ENCODE measurements at places on chromosomes 1 and 21.

- peak; percentile 63 for DNase-seq
These were observed 494.3 kb downstream of the BRINP3 start for GRCh38 chr1:189983166-189983890.

- DNase-seq, result no peak
These were observed 1.4 kb upstream of the HEYL start for GRCh38 chr1:39640861-39641260.

GRCh38 chr21:16633831-16634459 is 878.9 kb upstream of the CXADR start:
- DNase-seq, result peak; percentile 5

GRCh38 chr1:80656014-80656636 is 1144.6 kb upstream of the ADGRL2 start:
- DNase-seq, result no peak

DNA sequence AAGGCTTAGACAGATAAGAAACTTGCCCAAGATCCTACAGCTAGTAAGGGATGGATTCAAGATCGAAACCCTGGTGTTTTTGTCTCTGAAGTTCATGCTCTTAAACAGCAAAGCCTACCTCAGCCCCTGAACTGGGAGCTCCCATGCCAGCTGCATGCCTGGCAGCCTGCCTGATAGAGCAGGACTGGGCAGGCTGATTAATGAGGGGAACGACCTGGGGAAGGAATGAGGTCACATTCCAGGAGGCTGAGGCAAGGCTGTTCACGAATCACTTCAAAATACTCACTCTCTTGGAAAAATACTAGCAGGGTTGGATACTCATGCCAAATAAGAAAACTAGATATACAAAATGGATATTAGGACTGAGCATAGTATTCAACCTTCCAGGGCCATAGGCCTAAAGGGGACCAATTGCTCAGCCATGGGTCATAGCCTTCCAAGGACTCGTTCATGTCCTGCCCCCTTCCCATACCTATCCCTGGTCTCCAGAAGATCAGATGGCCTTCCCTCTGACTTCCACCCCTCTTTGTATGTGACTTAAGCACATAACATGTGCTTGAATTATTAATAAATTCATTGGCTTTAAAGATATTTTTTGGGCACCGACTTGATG is 15.6 kb upstream of the TACSTD2 start:
- no peak for DNase-seq

Data from NCI-H69 (cell line).